Adrenal gland (tissue), 19 donors: ENCODE measurements at places on chromosomes 16 and 17. TPM values are rescaled to one million over a fixed set of nuclear protein-coding genes. Genes with fewer than 3 reads are reported as not detected.
A peak's percentile ranks its signal among the peaks of the same experiment; 100 is the strongest.

- no peaks in the 10 kb centered on the region for H3K4me1 ChIP-seq
- no peak overlapping the region for H3K4me3 ChIP-seq
- no peaks in the 10 kb centered on the region for H3K27me3 ChIP-seq
- peak; percentile 38 for DNase-seq
Observed at GRCh38 chr17:44872131-44872768, 24.6 kb downstream of the HIGD1B start.

DNA sequence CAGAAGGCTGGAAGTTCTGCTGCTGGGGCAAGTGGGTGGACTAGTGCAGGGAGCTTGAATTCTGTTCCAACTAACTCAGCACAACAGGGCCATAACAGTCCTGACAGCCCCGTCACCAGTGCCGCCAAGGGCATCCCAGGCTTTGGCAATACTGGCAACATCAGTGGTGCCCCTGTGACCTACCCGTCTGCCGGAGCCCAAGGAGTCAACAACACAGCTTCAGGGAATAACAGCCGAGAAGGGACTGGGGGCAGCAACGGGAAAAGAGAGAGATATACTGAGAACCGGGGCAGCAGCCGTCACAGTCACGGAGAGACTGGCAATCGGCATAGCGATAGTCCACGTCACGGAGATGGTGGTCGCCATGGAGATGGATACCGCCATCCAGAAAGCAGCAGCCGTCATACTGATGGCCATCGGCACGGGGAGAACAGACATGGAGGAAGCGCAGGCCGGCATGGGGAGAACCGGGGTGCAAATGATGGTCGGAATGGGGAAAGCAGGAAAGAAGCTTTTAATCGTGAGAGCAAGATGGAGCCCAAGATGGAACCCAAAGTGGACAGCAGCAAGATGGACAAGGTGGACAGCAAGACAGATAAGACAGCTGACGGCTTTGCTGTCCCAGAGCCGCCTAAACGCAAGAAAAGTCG lies 9.4 kb upstream of the PSMC5 start:
- H3K4me1 ChIP-seq, result no peaks in the 10 kb centered on the region
- DNase-seq, result no peak
- H3K4me3 ChIP-seq, result no peak overlapping the region
- H3K27me3 ChIP-seq, result no peaks in the 10 kb centered on the region
- H3K27ac ChIP-seq, result no peak overlapping the region

GRCh38 chr17:6422654-6423241 lies 12.2 kb downstream of the AIPL1 start:
- H3K27ac ChIP-seq, result no peak overlapping the region
- no peaks in the 10 kb centered on the region for H3K4me1 ChIP-seq

GRCh38 chr17:5121186-5121841 lies 5.5 kb downstream of the USP6 start:
- DNase-seq, result no peak
- no peaks in the 10 kb centered on the region for H3K36me3 ChIP-seq
- no peaks in the 10 kb centered on the region for H3K4me1 ChIP-seq
- peaks cover 24% of the 10 kb centered on the region for H3K27me3 ChIP-seq
- no peak overlapping the region for H3K27ac ChIP-seq

GRCh38 chr16:58485184-58485887 lies 14.6 kb upstream of the NDRG4 start:
- H3K36me3 ChIP-seq, result no peaks in the 10 kb centered on the region
- H3K4me3 ChIP-seq, result no peak overlapping the region
- no peak for DNase-seq
- peaks cover 33% of the 10 kb centered on the region for H3K4me1 ChIP-seq
- H3K27ac ChIP-seq, result no peak overlapping the region

GRCh38 chr17:50420419-50421112 lies 5.5 kb upstream of the ACSF2 start:
- H3K36me3 ChIP-seq, result no peaks in the 10 kb centered on the region
- DNase-seq, result no peak
- H3K27me3 ChIP-seq, result no peaks in the 10 kb centered on the region
- no peaks in the 10 kb centered on the region for H3K4me1 ChIP-seq

GRCh38 chr17:7004398-7005253 lies 7.8 kb upstream of the RNASEK start:
- peaks cover 36% of the 10 kb centered on the region for H3K36me3 ChIP-seq
- no peak for DNase-seq
- H3K4me3 ChIP-seq, result no peak overlapping the region
- H3K4me1 ChIP-seq, result no peaks in the 10 kb centered on the region
- no peak overlapping the region for H3K27ac ChIP-seq

DNA sequence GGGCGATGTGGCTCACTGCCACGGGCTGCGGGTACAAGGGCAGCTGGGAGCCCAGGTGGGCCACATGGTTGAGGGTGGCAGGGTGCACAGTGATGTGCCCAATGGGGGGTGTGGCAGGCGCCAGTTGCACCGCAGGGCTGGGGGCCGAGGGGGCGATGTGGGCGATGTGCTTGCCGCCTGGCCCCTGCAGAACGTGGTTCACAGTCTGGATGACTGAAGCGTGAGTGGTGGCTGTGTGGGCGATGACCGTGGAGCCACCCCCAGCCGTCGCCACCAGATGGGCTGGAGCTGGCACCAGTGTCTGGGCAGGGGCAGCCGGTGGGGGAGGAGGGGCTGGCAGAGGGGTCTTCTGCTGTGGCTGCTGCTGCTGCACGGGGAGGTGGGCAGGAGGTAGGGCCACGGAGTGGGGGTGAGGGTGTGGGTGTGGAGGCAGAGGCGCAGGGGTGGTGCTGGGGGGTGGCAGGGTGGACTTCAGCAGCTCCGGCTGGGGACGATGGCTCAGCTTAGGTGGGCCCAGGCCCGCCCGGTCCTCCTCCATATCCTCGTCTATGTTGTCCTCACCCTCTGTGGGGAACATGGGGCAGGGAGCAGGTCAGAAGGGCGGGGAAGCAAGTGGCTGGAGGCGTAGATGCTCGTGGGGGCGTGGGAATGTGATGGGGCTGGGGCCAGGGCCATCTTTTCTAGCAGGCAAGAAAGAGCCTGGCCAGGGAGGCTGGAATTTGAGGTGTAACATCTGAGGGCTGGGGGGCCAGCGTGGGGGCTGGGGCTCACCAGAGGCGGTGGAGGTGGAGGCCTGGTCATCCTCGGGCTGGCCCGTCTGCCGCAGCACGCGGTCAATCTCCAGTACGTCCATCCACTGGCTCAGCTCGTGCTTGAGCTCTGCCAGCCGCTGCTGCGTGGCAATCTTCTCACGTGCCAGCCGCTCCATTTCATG lies 13.5 kb downstream of the MNT start:
- H3K4me1 ChIP-seq, result peaks cover 52% of the 10 kb centered on the region
- peaks cover 25% of the 10 kb centered on the region for H3K36me3 ChIP-seq
- no peak overlapping the region for H3K4me3 ChIP-seq
- H3K27me3 ChIP-seq, result no peaks in the 10 kb centered on the region

GRCh38 chr17:28497931-28498330 lies 8.2 kb upstream of the FOXN1 start:
- DNase-seq, result no peak
- H3K4me3 ChIP-seq, result no peak overlapping the region

DNA sequence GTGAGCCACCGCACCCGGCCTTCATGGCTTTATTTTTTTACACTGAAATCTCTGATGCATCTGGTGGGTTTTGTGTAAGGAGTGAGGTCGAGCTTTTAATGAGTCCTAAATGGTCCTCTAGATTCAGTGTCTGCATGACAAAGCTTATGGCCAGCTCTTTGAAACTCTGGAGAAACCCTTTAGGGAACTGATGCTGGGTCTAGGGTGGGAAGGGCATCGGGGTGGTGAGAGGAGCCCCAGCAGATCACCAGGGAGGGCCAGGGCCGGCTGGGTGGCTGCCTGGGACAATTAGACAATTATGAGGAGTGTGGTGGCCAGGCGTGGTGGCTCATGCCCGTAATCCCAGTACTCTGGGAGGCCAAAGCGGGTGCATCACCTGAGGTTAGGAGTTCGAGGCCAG lies 93.9 kb downstream of the SEC14L1 start:
- DNase-seq, result no peak
- H3K4me3 ChIP-seq, result peak overlapping the region; percentile 8
- no peaks in the 10 kb centered on the region for H3K36me3 ChIP-seq
- no peaks in the 10 kb centered on the region for H3K27me3 ChIP-seq
- H3K27ac ChIP-seq, result peak overlapping the region; percentile 67
- peaks cover 4% of the 10 kb centered on the region for H3K4me1 ChIP-seq

DNA sequence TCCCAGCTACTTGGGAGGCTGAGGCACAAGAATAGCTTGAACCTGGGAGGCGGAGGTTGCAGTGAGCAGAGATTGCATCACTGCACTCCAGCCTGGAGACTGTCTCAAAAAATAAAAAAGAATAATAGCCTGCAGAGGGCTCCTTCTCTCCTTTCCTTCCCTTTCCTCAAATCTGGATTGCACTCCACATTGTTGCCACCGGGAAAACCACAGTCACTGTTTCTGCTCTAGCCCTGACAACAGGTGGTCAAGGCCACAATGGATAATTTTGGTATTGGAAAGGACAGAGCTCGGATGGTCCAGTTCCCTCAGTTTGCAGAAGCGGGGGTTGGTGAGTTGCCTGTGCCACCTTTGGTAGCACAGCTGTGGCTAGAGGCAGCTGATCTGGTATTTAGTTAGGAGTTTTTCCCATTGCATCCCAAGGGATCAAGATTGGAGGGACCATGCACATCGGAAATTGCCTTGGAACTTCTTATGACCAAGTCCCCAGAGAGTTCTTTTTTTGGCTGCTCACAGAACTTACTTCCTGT lies 44.7 kb upstream of the PRSS54 start:
- DNase-seq, result peak; percentile 42
- no peaks in the 10 kb centered on the region for H3K4me1 ChIP-seq
- no peaks in the 10 kb centered on the region for H3K27me3 ChIP-seq
- no peaks in the 10 kb centered on the region for H3K36me3 ChIP-seq

DNA sequence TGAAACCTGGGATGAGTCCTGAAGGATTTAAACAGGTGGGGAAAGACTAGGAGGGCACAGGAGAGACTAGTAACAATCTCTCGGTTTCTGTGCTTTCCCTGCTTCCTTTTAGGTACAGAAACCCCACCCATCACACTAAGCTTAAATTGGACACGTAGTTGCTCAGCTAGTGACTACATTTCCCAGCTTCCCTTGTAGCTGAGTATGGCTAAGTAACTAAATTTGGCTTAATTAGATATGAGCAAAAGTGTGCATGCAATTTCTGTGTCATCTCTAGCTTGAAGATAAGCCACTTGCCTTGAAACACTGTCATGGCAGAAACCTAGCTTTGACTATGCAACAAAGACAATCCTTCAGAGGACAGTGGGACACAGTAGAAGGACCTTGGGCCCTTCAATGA lies 36.5 kb downstream of the CACNG1 start:
- no peaks in the 10 kb centered on the region for H3K36me3 ChIP-seq
- H3K27ac ChIP-seq, result no peak overlapping the region
- DNase-seq, result no peak
- no peak overlapping the region for H3K4me3 ChIP-seq
- H3K27me3 ChIP-seq, result no peaks in the 10 kb centered on the region

DNA sequence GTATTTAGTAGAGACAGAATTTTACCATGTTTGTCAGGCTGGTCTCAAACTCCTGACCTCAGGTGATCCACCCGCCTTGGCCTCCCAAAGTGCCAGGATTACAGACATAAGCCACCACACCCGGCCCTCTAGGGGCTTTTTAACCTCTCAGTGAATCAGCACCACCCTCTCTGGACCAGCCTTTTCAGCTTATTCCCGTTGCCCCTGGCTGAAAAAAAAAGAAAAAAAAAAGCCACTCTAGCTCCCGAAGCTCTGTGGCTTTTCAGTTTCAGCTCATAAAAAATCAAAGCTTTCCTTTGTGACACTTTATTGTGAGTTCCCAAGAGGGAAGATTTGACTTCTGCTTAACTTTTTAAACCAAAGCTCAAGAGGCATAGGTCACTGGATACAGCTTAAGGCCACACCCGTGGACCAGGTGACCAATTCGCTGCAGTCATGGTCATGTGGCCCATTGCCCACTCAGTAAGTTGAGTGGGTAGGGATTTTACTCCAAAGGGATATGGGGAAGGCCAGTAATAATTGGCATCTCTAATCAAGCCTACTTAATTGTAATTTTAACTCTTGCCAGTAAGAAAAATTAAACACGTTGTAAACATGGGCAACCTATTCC lies 46.6 kb upstream of the MED13 start:
- no peaks in the 10 kb centered on the region for H3K27me3 ChIP-seq
- H3K36me3 ChIP-seq, result no peaks in the 10 kb centered on the region
- H3K4me3 ChIP-seq, result no peak overlapping the region
- no peak for DNase-seq
- no peak overlapping the region for H3K27ac ChIP-seq
- H3K4me1 ChIP-seq, result no peaks in the 10 kb centered on the region

DNA sequence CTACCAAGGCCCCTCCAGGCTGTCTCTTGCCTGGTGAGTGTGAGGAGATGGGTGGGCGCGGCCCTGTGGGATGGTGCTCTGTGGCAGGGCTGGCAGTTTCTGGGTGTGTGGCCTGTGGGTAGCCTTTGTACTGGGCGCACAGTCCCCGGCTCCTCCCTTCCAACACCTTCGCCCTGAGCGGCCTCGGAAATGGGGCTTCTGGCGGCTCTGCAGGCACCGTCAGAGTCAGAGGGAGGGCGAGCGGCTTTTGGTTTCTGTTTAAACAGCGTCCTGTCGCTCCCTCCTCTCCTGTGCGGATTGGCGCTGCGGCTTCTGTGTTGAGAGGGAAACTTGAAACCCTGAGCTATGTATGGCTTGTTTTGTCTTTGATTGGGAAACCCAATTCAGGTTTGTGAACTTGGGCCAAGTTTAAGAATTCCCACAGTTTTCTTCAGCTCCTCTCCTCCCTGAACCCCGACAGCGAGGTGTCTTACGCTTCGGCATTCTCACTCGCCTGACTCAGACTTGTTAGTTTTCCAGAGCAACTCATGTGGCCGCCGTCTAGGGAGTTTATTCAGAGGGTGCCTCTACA lies 8.3 kb upstream of the ZNF750 start:
- no peaks in the 10 kb centered on the region for H3K27me3 ChIP-seq
- peak overlapping the region; percentile 32 for H3K4me3 ChIP-seq
- no peaks in the 10 kb centered on the region for H3K36me3 ChIP-seq
- H3K27ac ChIP-seq, result no peak overlapping the region

- H3K4me1 ChIP-seq, result no peaks in the 10 kb centered on the region
- no peak overlapping the region for H3K4me3 ChIP-seq
- no peaks in the 10 kb centered on the region for H3K36me3 ChIP-seq
Observed at GRCh38 chr16:12602811-12603698, 200.6 kb downstream of the CPPED1 start.

DNA sequence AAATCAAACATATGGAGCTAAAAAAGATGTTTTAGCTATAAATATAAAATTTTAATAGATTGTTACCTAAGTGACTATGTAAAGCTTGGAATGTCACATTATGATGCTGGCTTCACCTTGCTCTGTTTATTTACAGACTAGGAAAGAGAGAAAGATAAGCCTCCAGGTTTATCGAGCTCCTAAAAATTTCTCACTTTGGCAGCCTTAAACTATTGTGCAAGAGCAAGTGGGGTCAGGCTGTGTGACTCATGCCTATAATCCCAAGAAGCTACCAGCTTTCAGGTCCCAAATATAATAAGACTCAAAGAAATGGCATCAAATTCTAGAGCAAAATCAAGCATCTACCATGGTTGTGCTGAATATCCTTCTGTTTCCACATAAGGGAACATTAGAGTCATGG lies 34.3 kb upstream of the PRSS54 start:
- H3K27me3 ChIP-seq, result no peaks in the 10 kb centered on the region
- no peaks in the 10 kb centered on the region for H3K4me1 ChIP-seq
- H3K36me3 ChIP-seq, result no peaks in the 10 kb centered on the region
- H3K27ac ChIP-seq, result no peak overlapping the region
- DNase-seq, result peak; percentile 35

Gene TMC5
- not detected for total RNA-seq

Gene SDR42E2
- not detected for total RNA-seq

Gene TEKT1
- total RNA-seq, result 0.14 TPM

Gene ZSCAN10
- total RNA-seq, result not detected

Gene PRPF8
- 306 TPM for total RNA-seq

Gene HASPIN
- total RNA-seq, result 1.2 TPM

Gene CARHSP1
- total RNA-seq, result 245 TPM

Gene MEIOC
- not detected for total RNA-seq

Gene ZFHX3
- 8.5 TPM for total RNA-seq

Gene NRN1L
- total RNA-seq, result not detected

Gene CDH3
- total RNA-seq, result 2.2 TPM

Gene HAS3
- 0.77 TPM for total RNA-seq

Gene KRTAP4-5
- total RNA-seq, result not detected
